ENCODE measurements at places on chromosomes 2 and 18.

DNA sequence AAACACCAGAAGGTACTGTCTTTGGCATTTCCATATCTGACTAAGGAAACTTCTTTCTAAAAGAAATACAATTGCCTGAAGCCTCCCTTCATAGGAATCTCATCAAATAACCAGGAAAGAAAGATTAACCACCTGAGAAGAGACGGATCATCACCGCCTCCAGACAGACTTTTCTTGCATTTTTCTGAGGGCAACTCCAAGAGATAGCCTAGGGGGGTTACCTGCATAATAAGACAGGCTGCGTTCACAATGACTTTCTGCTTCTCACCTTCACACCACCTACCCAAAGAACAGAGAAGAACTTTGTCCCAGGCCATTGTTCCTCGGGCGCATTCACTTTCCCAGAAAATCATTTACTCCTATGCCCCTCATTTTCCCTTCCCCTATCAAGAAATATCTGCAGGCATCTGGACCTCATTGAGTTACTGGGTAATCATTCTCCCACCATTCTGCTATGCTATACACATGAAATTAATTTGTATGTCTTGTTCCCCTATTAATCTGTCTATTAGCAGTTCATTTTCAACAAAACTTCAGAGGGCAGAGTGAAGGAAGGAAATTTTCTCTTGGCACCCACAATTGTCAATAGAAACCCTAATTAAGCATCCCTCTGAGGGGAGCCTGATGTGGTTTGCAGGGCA lies 8.3 kb upstream of the POMC start:
- no peak for DNase-seq

- no peak for DNase-seq
Measured at GRCh38 chr18:26536032-26536431, 12.3 kb downstream of the KCTD1 start.

DNA sequence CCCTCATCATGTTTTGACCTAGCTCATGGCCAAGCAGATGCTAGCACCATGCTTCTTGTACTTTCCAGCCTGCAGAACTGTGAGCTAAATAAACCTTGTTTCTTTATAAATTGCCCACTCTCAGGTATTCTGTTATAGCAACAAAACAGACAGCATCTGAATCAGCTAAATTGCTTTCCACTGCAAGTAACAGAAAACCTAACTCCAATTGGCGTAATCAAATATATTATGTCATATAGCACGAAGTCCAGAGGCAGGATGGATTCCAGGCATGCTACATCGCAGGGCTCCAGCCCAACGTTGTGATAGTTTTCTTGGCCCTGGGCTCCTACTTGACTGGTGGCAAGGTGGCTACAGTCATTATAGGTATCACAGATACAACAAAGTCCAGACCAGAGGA lies 10.4 kb upstream of the CUL3 start:
- DNase-seq: no peak

- DNase-seq: no peak
Measured at GRCh38 chr2:168404764-168405163, 51.3 kb upstream of the CERS6 start.

- no peak for DNase-seq
Measured at GRCh38 chr2:171244970-171245782, 84.5 kb upstream of the TLK1 start.

DNA sequence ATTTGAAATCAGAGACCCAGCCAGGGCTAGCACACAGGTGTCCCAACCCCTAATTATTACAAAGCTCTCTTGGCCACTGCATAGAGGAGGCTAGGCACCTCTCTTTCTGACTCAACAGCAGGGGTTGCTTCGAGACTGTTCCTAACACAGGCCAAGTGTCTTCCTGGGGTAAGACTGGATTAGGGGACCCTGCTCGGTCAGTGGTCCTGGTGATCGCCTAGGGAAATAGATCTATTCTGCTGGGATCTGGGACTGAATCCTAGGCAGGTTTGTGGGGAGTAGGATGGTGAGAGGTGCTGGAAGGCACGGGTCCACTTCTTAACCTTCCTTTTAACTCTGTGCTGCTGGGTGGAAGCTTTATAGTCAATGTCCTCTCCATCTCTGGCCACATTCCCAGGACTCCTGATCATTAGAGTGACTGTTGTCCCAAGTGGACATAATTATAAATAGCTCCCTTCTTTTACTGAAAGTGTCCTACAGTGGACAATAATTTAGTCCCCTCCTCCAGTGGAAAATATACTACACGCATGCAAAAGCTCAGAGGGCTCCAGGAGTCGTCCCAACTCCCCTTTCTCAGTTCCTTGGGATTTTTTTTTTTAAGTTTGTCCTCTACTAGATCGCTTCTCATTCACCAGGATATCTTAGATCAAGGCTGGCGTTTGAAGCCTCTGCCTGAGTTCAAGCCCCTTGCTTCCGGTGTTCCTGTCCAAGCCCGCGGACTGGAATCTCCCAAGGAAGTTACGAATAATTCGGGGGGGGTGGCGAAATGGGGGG lies 1.3 kb upstream of the TRIB2 start:
- DNase-seq: no peak

DNA sequence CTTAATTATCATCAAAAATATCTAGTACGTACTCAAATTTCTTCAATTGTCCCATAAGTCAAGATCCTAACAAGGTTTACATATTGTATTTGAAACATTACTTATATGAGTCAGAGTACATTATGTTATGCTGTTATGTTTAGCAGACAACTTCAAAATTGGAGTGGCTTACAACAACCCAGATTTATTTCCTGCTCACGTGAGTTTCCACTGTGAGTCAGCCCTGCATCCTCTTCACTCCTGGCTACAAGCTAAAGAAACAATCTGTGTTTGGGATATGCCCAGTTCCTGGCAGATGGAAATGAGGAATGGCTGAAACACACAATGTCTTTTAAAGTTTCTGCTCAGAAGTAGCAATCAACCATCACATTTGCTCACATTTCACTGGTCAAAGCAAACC lies 31.5 kb upstream of the TANC1 start:
- DNase-seq: no peak

DNA sequence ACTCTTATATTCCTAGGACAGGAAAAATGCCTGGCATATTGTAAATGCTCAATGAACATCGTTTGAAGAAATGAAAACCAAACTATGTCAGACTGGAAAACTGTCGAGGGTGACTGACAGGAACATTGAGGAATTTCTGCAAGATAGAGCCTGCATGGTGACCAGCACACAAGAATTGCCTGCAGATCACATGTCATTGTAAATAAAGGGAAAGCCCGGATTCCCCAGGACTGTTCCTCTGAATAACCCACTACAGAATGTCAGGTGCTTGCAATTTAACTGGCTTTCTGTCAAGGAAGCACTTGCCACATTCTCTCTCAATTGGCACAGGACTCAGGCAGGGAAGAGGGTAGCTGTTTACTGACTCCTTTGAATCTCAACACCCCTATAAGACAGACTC lies 129.0 kb upstream of the REG3G start:
- no peak for DNase-seq

DNA sequence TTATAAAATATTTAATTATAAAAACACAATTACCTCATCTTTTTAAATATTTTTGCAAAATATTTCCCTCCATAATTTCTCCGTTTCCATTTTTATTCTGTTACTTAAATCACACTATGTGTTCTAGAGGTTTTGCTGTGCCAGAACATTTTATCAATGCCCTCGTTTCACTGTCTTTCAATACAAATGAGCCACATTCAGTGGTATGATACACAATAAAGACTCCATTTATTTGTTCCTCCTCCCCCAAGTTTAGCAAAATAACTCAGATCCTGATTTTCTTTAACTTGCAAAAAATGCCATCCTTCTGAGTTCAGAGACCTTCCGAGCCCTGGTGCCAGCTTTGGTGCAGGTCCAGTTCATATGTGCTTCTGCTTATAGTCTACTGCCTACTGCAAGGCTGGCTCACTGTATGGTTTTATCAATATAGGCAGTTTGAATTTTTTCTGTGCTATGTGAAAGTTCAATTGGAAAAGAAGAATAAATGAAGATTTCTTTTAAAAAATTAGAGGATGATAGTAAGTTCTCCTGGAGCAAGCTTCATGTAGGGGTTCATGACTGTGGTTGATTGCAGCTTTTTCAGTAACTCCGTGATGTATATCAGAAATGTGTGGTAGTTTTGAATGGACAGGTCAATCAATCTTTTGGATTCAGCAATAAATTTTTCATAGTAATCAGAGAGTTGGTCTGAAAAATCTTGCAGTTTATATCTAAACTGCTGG lies 42.5 kb downstream of the APOB start:
- DNase-seq: no peak

- DNase-seq: no peak
Measured at GRCh38 chr2:207939342-207940108, 85.8 kb downstream of the PLEKHM3 start.

DNA sequence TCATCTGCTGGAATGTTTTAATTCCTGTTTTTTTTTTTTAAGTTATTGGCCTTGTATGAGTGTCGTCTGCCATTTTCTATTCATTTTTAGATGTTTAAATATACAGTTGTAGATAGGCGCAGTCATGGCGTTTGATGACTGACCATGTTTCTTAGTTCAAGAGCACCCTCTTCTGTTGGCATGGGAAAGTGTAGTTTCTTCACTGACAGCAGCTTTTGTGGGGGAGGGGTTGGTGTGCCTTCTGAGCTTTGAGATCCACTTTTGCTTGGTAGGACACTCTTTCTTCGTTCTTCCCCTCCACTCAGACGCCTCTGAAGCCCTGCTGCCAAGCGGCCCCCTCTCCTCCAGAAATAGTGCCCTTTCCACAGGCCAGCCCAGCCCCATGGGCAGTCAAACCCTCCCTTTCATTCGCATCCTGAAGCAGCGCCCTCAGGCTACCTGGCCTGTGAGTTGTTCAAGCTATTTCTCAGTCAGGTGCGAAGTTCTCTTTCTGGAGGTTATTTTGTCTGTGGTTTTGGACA lies 492.0 kb downstream of the TNS1 start:
- no peak for DNase-seq

DNA sequence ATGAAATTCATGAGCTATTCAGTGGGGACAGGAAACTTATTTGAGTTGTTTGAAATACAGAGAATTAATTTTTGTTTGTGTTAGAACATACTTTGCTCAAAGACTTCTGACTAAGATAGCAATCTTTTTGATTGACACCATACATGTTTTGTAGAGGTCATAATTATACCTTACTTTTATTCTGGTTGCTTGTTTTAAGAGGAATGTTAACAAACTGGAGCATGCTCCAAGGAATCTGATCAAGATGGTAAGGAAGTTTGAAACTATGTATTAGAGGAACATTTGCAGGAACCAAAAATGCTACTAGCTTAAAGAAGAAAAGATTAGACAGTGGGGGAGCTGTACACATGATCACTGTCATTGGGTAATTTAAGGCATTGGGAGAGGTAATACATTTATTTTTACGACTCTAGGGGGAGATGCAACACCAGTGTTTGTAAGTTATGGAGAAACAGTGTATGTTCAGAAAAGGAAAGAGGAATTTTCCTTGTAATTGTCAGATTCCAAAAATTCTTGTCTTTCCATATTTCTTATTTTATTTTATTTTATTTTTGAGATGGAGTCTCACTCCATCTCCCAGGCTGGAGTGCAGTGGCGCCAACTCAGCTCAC lies 8.0 kb downstream of the AGFG1 start:
- DNase-seq: no peak

- no peak for DNase-seq
Measured at GRCh38 chr2:238162846-238163441, 4.2 kb downstream of the ERFE start.

DNA sequence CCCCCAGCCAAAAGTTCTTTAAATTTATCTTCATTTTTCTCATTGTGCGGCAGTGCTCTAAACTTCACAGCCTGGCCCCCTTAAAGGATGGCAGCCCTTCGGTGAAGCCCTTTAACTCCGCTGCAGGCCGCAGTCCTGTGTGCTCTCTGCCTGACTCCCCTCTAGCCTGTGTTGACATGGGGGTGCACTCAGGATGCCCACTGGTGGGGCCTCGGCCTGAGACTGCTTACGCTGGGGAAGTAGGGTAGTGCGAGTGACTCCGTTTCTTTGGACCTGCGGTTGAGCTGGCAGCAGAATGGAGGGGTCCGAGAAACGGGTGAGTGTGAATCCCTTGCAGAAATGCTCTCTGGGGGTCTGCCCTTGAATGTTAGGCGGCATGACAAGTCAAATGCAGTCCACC lies 5.6 kb downstream of the RAB12 start:
- DNase-seq: no peak

- no peak for DNase-seq
Measured at GRCh38 chr2:6999211-6999877, 82.1 kb downstream of the RNF144A start.

DNA sequence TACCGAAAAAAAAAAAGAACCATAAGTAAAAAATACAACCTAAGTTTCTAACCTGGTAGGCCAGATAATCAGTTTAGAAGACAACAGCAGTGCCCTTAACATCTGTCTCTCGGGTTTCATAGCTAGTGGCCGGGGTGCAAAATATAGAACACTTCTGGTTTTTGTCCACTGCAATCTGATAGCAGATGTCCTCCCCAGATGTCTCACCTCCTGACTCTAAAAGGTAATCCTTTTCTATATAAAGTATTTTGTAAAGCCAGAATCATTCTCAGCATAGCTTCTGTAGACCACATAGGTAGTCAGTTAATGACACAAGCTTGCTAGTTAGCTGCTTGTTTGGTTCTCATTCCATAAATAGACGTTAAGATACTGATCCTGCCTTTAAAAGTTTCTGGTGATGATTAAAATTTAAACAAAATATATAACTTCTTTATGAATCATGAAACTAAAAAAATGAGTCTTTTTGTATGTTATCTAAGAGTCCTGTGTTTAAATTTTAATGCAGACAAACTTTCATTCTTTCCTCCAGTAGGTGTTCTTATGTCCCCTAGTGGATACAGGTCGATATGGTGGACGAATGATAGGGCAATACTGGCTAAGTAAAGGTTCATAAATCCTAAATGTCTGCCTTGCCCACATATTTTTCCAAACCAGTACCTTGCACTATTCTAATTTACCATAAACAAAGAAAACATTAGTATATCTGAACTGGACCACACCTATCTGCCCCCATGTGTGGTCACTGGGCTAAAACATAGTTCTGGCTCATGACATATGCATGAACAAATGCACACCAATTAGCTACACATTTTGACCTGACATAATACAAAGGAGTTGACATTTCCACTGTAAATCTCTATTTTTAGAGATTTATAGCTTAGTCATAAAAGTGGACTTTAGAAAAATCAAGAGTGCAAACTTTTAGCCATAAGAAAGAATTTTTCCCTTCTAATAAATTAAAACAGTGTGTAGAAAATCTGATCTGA lies 171.0 kb downstream of the SRBD1 start:
- no peak for DNase-seq

DNA sequence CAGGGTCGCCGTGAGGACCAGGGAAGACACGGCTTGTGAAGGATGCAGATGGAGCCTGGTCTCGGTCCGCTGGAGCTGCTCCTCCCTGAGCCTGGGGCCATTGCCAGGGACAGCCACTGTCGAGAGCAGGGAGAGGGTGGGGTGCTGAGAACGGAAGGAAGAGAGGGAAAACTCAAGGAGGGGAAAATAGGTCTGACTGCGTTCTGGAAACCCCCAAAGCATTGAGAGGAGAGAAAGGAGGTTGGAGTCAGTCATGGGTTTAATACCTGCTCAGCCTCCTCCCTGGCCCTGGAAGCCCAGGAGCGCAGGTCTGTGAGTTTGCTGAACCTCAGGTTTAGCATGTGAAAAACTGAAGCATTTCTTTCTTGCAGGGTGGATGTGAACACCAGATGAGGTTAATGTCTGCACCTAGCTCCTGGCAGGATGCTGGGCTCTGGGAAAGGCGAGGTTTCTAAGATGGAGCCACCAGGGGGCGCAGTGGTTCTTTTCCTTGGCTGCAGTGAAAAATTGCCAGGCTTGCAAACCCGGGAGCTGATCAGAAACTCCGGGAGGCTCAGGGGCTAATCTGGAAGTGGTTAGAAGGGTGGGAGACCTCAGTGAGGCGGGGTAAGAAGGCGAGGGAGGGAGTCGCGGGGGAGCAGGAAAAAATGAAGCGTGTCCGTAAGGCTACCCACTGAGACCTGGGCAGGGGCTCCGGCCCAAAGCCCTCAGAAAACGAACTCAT lies 33.6 kb upstream of the RNF149 start:
- peak; percentile 50 for DNase-seq

Data from activated T-helper 1 cell treated with Interleukin-2 at 50 U/mL for 16 hours (primary cell).